Endothelial cell of umbilical vein (primary cell): ENCODE measurements at places on chromosomes 3 and 15. TPM values are rescaled to one million over a fixed set of nuclear protein-coding genes. Genes with fewer than 3 reads are reported as not detected.

CAV3 gene
- not detected in 2 replicates for polyA plus RNA-seq

GRCh38 chr3:43953814-43954692, 263.3 kb downstream of the ABHD5 start:
- no peak for DNase-seq

DNA sequence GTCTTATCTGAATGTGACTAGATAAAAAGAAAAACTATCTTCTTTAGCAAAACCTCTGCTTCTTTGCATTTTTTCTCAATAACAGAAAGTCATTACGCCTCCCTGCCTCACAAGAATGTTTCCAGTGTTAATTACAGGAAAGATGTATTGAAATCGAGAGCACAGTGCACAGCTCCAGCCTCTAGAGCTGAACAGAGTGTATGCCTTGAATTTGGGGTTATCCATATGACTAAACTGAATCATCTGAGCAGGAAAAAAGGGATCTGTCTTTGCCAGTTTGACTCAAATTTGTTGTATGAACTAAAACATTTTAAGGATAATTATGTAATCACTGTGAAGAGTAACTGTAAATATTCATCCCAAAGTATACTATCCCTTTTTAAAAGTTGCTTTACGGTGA, 149.1 kb upstream of the CGNL1 start:
- DNase-seq, result no peak

DNA sequence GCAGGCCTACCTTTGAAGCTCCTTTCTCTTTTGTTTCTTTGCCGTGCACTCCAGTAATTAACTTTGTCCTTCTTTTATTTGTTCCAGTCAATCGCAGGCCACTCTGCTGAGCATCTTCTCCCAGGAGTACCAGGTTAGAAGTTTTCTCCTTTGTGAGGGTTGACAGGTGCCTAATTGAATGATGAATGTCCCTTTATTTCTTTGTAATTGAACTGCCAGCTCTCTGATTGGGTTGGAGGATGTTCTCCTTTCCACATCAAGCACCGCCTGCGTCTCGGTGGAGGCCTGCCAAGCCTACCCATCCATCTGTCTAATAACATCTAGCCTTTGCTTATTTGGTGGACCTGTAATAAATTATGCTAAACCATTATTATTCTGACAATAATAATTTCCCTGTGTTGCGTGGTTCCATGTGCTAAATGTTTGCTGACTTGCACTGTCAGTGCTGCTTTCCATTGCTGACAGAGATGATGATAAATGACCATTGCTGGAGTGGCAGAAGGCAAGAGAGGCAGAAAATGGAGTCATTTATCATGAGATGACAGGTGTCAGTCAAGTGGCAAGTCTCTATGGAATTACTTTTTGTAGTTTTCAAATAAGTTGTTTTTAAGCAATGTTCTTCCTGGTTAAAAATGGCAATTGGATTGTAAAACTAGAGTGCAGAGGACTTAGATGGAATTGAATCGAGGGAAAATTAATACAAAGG, 64.9 kb downstream of the CDIN1 start:
- DNase-seq, result no peak

DNA sequence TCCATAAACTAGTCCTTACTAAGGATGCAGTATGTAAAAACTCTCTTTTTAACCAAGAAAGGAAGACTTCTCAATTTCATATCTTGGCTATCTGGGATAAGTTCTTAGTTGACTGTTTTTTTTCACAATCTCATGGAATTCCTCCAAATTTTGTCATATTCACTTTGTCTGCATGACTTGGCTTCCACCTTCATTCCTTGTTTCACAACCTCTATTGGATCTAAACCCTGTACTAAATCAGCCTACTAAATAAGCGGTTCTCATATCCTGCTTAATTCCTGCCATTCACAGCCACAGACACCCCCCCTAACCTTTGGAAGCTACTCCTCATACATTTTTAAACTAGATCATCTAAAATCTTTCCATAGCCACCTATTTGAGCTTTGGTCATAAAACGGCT, 370.6 kb upstream of the NAALADL2 start:
- no peak for DNase-seq

GRCh38 chr3:29064085-29064484, 216.8 kb upstream of the RBMS3 start:
- DNase-seq, result no peak

DNA sequence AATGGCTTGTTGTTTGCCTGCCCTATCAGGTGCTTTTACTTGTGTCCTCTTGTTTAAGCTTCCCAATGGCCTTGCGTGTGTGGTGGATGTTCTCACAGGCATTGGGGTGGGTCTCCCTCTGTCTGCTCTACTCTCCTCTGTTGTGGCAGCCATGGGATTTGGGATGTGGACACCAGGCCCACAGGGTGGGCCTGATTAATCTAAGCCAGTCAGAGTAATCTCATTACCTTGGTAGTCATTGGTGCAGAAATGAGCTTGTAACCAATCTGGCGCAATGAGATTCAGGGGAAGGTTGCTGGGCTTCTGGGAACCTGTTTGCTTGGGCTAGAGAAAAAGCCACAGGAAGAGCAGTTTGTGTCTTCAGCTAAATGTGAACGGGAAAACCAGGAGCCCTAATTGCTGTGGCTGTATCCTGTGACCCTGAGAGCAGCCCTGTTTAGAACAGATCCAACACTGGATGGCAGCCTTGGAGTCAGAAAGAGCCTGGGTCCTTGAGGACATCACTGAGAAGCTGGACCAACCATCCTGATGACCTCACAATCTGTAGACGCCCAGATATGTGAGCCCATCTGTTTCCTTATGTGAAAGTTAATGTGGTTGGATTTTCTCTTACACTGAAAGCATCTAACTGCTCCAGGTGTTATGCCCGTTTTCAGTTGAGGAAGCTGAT, 157.3 kb upstream of the UBE2E1 start:
- peak; percentile 26 for DNase-seq

ERC2 gene
- 4.9 and 5.6 TPM in 2 replicates for polyA plus RNA-seq

GP9 gene
- not detected in 2 replicates for polyA plus RNA-seq

GRCh38 chr3:66140106-66140505, 80.7 kb upstream of the SLC25A26 start:
- DNase-seq, result no peak

DNA sequence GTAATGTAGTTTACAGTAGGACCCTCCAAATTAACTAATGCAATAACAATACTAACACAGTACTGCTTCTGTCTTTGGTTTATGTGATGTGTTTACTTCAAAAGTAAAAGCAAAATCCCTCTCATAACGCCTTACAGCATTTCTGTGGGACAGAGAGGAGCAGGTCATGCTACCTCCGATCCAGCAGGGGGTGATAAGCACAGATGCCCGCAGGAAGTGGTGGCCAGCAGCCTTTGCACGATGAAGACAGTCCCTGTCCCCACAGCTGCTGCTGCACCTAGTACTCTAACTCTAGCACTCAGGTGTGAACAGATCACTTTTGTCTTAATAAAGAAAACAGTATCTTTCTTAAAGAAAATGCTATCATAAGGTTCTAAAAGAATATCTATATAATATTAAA, 38.3 kb downstream of the ANO10 start:
- no peak for DNase-seq

GRCh38 chr3:140311428-140311827, 366.4 kb upstream of the TRIM42 start:
- DNase-seq, result no peak

DNA sequence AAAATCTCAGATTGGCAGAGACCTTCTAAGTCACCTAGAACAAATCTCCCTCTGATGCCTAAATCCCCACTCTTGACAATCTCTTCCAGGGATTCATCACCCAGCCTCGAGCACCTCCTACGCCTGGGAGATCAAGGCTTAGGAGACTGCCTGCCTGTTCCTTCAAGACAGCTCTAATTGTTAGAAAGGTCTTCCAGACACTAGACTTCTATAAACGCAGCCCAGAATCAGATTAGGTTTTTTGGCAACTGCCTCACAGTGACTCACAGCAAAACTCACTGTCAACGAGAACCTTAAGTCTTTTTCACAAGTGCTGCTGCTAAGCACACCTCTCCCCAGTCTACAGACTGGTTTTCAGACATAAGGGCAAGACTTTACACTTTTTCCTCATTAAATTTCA, 23.1 kb downstream of the SRGAP3 start:
- DNase-seq, result no peak

SUCNR1 gene
- not detected in 2 replicates for polyA plus RNA-seq

GRCh38 chr3:138038725-138039462, 28.9 kb downstream of the CLDN18 start:
- DNase-seq, result no peak

DNA sequence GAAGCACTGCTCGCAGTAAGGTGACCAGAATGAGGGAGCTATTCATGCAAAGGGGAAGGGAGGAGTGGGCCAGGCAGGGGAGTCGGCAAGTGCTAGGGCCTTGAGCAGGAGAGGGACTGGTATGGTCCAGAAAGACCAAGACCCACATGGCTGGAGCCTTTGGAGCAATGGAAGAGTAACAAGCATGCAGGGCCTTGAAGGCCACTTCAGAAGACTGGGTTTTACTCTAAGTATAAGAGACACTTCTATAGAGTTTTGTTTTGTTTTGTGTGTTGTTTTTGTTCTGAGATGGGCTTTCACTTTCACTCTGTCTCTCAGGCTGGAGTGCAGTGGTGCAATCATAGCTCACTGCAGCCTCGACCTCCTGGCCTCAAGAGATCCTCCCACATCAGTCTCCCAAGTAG, 42.0 kb downstream of the BFSP2 start:
- DNase-seq, result no peak

DNA sequence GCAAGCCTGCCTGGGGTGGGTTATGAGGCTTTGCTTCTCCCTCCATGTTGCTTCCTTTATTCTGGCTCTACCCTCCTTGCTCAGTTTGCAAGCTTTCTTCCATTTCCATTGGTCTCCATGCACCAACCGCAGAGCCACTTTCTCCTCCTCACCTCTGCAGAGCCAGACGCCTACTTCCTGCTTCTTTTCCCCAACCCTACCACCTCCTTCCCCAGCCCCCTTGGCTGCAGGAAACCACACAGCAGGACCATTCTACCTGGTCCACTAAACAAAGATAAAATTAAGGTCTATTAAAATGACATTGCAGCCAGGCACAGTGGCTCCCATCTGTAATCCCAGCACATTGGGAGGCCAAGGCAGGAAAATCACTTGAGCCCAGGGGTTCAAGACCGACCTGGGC, 10.0 kb upstream of the CAV3 start:
- DNase-seq, result no peak

DNA sequence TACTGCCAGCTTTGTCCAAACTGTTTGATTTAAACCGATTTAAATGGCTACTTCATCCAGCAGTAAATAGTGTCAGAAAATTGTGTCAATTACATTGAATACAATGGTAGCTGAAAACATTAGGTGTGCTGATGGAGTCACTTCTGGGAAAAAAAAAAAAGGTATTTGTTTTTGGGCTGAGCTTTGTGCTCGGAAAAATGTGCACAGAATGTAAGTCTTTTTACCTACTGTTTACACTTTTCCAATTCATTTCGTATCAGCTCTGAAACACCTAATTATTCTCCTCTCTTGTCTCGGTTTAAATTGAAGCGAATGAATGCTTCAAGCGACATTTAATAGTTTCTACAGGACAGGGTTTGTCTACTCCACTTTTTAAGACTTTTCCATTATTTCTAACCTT, 1078.4 kb downstream of the ROBO1 start:
- no peak for DNase-seq

DNA sequence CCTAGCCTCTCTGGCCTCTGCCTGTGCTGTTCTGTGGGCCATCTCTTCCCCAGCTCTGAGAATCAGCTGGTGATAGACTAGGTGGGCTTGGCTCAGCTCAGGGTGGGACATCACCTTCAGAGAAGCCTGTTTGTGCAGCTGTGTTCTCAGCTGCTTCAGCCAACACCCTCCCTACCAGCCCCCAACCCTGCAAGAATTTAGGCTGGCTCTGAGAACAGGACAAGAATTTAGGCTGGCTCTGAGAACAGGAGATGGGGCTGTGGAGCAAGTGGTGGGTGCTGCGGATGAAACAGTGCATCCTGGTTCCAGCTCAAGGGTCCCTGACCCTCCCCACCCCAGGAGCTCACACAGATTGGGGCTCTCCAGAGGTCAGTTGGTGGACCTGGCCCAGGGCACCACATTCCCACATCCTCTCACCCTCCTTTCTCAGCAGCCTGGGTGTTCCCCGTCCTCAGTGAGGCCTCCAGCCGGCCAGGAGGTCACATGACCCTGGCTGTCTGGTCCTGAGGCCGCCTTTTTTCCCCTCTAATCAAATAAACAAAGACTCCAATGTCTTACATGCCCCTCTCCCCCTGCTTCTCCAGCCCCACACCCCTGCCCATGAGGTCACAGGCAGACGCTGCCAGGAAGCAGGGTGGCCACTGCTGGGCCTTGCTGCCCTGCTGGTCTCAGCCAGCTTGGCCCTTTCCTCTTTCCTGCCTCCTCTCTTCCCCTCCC, 14.9 kb downstream of the PLEKHO2 start:
- DNase-seq, result peak; percentile 57

GRCh38 chr3:51686056-51686455, 15.0 kb downstream of the TEX264 start:
- DNase-seq, result no peak

DNA sequence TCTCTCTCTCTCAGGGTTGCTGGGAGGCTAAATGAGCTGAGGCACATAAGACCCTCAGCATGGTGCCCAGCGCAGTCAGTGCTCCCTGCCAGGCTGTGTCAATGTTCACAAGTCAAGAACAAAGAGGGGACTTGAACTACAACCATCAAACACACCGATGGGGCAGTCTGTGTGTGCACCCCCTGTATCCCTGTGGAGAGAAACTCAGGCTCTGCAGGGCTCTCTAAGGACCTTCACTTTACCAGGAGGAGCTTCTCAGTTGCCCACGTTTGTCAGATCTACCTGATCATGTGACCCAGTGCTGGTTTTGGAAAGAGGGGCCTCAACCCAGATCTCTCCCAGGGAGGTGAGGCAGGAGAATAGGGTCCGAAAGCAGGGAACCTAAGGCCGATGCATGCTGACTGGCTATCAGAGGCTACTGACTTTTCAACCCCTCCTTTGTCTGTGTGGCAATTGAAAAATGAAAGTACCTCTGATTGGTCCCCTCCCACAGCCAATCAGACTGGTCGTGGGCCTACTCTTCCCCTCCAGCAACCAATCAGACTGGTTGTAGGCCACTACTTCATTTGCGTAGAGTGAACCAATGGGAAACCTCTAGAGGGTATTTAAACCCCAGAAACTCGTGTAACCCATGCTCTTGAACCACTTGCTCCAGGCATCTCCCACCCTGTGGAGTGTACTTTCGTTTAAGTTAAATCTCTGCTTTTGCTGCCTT, 34.0 kb downstream of the RHCG start:
- DNase-seq, result no peak

FAM174B gene
- 22.9 and 25.9 TPM in 2 replicates for polyA plus RNA-seq

ELL3 gene
- 2.9 and 3.1 TPM in 2 replicates for polyA plus RNA-seq

- no peak for DNase-seq
These were observed 100.9 kb upstream of the HACD2 start for GRCh38 chr3:123685780-123686179.
